ENCODE measurements at places on chromosomes 4 and X.

GRCh38 chrX:122087341-122087740 is 1039.9 kb downstream of the GLUD2 start:
- no peak for DNase-seq

- DNase-seq = no peak
These were observed 775 bp downstream of the SHROOM4 start for GRCh38 chrX:50812995-50813842.

GRCh38 chr4:81215931-81216330 is 909 bp upstream of the PRKG2 start:
- DNase-seq = no peak

- peak; percentile 68 for DNase-seq
These were observed 14.8 kb downstream of the PDK3 start for GRCh38 chrX:24479924-24480323.

GRCh38 chr4:151862766-151863165 is 102.0 kb upstream of the GATB start:
- DNase-seq = no peak

GRCh38 chr4:20624793-20625374 is 75.4 kb upstream of the PACRGL start:
- no peak for DNase-seq

DNA sequence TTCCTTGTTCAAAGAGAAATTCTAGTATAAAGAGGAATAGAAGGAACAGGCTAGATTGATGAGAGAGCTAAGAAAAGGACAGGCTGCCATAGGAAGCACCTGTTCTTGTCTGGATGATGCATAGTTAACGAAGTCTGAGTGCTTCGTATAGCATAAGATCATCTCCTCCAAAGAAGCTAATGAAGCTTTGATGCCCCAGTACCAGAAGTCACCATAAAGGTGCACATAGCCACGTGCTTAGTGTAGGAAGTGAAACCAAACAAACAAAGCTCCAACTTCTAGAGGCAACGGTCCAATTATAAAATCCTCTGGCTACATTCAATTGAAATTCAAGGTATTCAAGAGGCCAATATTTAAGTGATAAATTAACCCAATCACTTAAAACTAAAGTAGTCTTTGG is 31.0 kb downstream of the AFAP1 start:
- no peak for DNase-seq

GRCh38 chrX:54397113-54397512 is 39.3 kb upstream of the WNK3 start:
- DNase-seq = no peak

DNA sequence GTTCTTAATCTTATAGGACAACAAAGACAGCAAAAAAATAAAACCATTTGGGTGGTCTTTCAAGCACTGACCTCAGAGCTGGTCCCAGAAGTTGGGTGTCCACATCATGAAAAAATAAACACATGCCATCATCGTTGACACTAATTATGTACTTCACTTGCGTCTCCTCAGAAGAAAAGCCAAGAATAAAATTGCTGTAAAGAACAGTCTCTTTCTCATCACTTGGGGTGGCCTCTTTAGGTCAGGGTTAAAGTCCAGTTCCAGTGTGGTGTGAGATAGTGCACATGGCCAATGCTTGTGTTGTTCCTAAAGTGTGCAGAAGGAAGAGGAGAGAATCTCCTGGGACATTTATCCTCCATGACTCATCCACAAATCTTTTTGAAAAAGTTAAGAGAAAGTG is 49.5 kb upstream of the IBSP start:
- DNase-seq = no peak

GRCh38 chr4:123505095-123506010 is 108.8 kb downstream of the SPRY1 start:
- DNase-seq = no peak

GRCh38 chrX:121102101-121102500 is 54.7 kb downstream of the GLUD2 start:
- DNase-seq = no peak

GRCh38 chr4:42492962-42493361 is 95.7 kb downstream of the SHISA3 start:
- no peak for DNase-seq

DNA sequence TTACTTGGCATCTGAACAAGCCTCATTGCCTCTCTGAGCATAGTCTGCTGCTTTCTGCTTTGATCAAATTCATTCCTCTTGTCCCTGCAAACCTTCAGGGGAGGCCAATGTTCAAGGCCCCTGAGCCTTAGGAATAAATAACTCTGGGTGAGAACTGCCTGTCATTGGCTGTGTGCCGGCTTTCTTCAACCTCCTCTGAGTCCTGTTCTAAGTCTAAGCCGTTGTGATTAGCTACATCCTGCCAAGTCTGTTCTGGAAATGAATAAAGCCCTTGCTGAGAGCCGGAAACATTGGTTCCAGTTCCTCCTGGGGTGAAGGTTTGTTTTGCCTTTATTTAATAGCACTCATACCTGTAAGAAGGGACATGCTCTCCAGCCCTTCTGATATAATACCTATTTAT is 13.8 kb downstream of the RNF4 start:
- DNase-seq = no peak

DNA sequence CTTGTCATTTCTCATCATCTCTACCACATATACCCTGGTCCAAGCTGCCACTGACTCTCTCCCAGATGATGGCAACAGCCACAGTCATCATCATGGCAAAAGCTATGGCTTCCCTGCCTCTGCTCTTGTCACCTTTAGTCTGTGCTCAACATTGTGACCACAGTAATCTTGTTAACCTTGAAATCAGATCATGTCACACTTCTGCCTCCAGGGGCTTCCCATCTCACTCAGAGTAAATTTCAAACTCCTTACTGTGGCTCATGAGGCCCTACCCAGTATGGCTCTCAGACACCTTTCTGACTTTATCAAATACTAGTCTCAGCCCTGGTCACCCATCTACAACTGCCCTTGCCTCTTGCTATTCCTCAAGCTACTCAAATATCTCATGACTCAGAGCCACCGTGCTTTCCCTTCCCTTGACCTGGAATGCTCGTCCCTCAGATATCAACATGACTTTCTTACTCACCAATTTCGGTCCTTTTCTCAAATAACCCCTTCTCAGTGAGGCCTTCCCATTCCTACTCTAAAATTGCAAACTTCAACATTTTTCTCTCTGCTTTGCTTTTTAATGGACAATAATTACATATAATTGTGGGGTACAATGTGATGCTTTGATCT is 41.1 kb upstream of the STIM2 start:
- no peak for DNase-seq

All from stimulated activated naive CD4-positive, alpha-beta T cell treated with Interleukin-2 at 50 U/mL for 16 hours (primary cell).